ENCODE measurements at places on chromosomes 4 and X. TPM values are rescaled to one million over a fixed set of nuclear protein-coding genes. Genes with fewer than 3 reads are reported as not detected.

The ELF2 gene
- polyA plus RNA-seq, result 56.0 TPM

The ITIH6 gene
- not detected for polyA plus RNA-seq

The DEFB131A gene
- not detected for polyA plus RNA-seq

The BMP15 gene
- polyA plus RNA-seq, result not detected

DNA sequence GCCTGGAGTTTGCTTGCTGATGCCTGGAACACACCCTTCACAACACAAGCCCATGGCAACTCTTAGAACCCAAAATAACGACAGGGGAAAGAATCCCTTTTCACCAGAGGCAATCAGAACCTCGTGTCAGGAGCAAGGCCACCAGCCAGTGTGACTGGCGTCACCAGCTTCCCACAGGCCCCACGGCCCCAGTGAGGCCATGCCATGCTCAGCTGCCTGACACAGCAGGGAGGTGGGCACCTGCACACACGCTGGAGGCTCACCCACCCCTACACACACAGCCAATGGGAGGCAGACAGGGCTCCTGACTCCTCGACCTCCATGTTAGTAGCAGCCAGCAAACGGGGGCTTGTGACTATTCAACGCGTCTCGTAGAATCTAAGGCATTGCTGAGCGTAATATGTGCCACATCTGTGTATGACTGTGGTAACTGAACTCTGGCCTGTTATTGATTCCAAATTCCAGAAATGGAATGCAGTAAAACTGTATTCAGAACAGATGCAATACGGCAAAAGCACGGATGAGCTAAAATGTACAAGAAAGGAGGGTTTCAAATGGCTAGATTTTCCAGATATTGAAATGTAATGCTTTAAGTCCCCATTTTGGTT lies 28.5 kb downstream of the RNF212 start:
- no peak for DNase-seq

- peak; percentile 87 for DNase-seq
Measured at GRCh38 chr4:81314196-81314896, 99.3 kb upstream of the PRKG2 start.

DNA sequence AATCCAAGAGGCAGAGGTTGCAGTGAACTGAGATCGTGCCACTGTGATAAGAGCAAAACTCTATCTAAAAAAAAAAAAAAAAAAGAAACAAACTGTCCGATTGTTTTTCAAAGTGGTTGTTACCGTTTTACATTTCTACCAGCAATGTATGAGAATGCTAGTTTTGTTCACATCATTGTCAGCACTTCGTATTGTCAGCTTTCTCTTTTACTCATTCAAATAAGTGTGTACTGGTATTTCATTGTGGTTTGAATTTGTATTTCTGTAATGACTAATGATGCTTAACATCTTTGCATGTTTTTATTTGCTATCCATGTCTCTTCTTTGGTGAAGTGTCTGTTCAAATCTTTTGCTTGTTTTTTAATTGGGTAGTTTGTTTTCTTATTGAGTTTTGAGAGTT lies 65.8 kb downstream of the GPR101 start:
- no peak for DNase-seq

DNA sequence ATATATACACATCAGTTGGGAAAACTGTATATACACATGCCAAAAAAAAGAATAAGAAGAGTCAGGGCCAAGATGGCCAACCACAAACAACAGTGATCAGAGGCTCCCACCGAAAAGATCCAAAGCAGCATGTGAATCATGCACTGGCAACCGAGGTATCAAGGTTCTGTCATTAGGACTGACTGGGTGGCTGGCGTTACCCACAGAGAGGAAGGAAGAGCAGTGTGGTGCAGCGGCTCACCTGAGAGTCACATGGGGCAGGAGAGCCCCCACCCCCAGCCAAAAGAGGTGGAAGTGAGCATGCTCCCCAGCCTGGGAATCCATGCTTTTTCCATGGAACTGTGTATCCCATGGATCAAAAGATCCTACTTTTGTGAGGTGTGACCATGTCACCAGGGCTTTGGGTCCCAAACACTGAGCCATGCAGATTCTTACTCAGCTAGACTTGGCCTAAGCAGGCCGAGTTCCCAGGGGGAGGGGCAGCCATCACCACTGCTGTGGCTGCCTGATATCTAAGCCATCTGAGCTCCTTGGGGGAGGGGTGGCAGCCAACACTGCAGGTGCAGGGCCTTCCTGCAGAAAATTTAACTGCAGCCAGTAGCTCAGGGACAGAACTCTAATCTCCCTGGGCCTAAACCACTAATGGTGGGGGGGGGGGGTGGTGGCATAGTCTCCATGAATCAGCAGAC lies 52.8 kb downstream of the P2RY10 start:
- no peak for DNase-seq

GRCh38 chr4:91087743-91088142 lies 960.5 kb downstream of the CCSER1 start:
- DNase-seq, result no peak

- no peak for DNase-seq
Measured at GRCh38 chr4:59920416-59920815, 1279.7 kb upstream of the ADGRL3 start.

- peak; percentile 5 for DNase-seq
Measured at GRCh38 chrX:101287402-101287801, 3.7 kb downstream of the TAF7L start.

DNA sequence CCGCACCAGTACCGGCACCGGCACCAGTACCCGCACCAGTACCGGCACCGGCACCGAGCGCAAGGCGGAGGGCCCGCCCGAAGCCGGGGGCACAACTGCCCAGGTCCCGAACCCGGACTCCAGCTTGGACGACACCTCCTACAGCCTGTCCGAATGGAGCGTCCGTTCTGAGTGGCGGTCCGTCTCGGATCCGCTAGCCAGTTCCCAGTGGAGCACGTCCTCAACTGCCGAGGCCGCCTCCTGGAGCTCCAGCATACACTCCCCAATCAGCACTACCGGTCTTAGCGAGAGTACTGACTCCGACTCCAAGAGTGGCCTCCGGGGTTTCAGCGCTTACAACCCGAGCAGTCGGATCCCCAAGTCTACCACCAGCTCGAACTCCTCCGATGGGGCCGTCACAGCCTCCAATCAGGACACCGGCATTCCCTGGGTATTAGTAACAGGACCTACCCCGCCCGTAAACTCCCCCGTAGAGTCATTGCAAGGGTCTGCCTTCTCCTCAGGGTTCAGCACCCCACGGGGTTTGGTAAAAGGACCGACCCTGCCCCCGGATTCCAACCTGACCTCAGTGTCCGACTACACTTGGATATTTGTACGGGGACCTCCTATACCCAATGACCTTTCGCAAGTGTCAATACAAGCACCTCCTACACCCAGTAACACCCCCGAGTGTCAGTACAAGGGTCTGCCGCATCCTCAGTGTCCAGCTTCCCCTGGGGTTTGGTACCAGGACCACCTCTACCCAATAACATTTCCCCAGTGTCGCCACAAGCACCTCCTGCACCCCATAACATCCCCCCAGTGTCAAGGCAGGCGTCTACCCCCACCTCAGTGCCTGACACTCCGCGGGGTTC lies 721 bp upstream of the MAOA start:
- no peak for DNase-seq

DNA sequence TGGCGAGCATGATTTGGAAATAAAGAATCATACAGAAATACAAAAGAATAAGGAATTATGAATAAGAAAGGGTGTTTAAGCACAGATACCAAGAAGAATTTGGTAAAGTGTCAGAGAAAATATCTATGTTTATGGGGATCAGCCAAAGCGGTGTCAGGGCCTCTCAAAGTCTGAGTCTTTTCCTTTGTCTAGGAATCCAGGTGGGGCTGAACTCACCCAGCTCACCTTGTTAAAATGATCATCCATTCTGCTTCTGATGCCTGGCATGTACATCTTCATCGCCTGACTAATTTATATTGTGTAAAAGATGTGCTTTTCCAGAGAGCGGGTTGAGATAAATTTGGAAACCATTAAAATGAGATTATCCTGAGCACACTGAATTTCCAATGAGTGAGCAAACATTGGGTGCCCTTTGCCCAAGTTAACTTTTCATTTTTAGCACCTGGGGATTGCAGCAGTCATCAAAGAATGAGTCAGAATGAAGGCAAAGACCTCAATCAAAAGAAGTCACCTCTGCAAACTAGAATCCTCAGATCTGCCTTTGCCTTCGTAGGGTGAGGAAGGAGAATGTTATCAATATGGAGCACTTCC lies 141.9 kb upstream of the ANXA3 start:
- no peak for DNase-seq

DNA sequence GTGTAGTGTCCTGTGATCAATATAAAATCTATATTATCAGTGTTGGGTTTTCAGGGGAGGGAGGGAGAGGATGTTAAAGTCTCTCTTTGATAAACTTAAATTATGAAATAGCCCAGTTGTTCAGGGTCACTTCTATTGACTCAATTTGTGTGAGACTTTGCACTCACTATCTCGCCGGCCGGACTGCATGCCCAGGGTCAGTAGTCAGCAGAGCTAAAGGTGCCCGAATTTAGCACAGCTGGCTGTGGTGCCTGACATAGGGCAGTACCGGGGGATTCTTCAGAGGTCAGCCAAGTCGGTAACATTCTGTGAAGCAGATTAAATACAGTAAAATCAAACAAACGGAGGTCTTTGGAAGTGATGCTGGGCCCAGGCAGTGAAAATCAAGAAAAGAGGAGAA lies 19.2 kb downstream of the GABRQ start:
- DNase-seq, result no peak

DNA sequence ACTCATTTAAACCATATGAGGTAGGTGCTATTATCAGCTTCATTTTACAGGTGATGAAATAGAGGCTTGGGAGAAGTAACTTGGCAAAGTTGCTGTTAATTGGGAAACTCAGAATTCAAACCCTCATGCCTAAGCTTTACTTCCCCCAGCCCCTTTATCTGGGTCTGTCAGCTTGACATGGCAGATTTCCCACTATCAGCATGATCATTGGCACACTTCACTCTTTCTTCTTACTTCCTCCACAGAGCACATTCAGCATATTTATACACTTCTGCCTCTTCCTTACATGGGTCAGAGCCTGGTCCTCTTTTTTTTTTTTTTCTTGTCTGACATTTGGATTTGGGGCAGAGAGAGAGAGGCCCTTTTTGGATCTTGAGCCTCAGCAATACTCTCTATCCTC lies 56.5 kb upstream of the ARX start:
- DNase-seq, result no peak

DNA sequence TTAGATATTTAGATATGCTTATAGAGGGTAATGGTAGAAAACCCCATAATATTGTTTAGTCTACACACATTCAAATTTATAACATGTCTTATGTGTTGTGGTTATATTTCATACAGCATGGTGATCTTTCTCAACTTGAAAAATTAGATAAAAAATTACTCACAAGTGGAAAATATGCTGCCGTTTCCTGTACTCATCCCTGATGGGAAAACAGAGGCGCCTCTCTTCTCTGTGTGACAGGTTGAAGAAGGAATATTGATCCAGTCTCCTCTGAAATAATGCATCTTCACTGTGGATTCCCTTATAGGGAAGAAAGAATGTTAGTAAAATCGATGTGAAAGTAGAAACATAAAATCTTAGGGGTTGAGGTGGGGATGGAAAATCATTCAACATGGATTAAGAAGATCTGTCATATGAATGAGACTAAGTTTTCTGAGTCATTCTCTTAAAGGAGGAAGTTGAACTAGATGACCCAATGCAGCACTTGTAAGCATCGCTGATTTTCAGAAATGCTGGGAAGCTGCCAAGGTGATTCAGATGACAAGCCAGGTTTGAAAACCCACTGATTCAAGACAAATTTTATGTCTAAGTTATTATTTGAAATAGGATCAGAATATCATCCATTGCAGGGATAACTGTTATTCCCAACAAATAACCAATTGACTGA lies 70.7 kb downstream of the ANKRD50 start:
- no peak for DNase-seq

GRCh38 chrX:49029876-49030275 lies 13.3 kb downstream of the TFE3 start:
- no peak for DNase-seq

DNA sequence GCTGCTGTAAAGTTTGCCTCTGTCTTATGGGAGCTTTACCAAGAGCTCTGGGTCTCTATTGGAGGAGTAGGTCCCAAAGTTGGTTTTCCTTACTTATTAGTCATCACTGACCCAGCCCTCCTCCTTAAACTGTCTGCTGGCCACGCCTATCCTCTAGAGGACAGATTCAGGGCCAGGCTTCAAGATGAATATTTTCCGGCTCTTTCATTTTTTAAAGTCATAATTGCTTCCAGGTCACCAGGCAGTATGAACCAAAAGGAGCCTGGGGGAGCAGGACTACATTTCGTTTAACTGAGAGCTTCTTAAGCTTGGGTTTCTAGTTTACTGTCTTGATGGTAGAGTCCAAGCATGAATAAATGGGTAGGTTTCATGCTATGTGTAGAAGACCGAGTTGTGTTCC lies 13.7 kb downstream of the BCORL1 start:
- no peak for DNase-seq

GRCh38 chrX:71095981-71096759 lies 519 bp downstream of the FOXO4 start:
- DNase-seq, result no peak

DNA sequence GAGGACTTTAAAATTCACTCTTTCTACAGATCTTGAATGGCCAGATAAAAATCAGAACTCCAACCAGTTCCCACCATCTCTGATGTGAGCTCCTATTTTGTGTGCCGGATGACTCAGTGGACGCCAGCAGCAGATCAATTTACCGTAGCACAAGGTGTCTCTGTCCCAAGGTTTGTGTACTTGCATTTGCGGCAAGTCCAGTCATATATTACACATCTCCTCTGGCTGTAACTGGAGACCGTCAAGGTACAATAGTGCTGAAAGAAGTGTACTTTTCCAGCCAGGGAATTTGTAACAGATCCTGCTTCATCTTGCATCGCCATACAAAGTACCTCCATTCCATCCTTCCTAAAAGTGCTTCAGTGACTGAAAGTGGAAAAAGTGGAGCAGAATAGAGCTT lies 108.2 kb upstream of the SORBS2 start:
- peak; percentile 20 for DNase-seq

GRCh38 chr4:60605646-60606354 lies 594.3 kb upstream of the ADGRL3 start:
- no peak for DNase-seq

DNA sequence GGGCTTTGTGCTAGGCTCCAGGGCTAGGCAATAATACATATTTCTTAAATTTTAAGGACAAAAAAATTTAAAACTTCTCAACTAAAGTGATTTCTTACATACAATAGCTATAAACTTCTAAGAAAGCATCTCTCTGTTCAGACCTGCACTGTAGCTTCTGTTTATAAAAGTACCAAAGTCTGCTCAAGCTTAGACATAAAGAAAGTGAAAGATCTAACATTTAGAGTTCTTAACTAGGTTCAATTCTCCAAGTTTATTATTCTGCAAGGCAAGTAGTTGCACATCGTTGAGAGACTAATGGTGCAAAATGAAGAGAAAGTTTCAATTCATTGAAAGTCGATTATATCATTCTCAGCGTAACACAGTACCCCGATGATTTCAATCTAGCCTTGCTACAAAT lies 857.4 kb upstream of the HTR2C start:
- DNase-seq, result no peak

GRCh38 chrX:12702509-12703091 lies 88.6 kb upstream of the PRPS2 start:
- peak; percentile 0 for DNase-seq

DNA sequence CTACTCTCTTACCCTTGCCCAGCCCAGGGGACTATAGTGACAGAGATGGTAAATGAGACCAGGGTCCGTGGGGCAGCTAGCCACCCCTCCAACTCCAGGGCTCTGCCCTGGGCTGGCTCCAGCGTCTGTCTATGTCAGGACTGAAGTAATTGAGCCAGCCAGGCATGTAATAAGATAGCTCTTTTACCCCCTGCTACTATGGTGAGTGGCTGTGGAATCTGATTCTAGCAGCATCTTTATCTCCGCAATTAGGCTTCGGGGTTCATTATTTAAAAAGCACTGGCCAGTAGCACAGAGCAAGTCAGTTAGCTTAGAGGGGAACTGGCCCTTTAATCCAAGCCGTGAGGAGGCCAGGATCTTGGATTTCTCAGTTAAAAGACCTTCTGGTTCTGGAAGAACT lies 123.3 kb upstream of the RAI2 start:
- no peak for DNase-seq

All from renal cortex interstitium (tissue), 15 donors.